ENCODE measurements at places on chromosomes 3 and 15.
A peak's percentile ranks its signal among the peaks of the same experiment; 100 is the strongest.

DNA sequence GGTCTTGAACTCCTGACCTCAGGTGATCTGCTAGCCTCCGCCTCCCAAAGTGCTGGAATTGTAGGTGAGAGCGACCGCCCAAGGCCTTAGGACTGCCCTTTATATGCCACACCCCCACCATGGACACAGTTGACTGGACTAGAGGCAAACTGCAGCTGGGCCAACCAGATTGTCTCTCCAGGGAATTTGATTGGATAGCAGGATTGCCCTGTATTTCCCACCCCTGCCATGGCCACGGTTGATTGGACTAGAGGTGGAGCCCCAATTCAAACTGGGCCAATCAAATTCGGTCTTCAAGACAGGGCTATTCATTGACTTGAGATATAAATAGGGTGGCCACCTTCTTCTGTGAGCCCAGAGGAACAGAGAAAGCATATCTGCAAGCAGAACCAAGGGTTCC, 6.9 kb upstream of the CLPX start:
- DNase-seq: no peak

DNA sequence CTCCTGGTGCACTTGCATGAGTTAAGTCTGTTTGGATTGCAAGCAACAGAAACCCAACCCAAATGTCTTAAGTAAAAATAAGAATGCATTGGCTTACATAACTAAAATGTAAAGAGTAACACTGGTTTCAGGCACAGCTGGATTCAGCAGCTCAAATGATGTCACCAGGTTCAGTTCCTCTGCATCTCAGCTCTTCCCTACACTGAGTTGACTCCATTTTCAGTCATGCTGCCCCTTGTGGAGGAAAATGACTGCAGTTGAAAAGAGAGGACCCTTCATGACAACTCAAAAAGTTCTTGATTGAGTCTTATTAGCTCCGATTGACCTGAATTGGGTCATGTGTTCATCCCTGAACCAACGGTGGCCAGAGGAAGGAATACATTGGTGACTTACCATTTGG, 138.5 kb upstream of the ABI3BP start:
- DNase-seq: no peak

- DNase-seq: no peak
Observed at GRCh38 chr3:27910456-27910855, 188.3 kb upstream of the EOMES start.

GRCh38 chr15:40323953-40324937, 753 bp downstream of the INAFM2 start:
- DNase-seq: peak; percentile 26

- no peak for DNase-seq
Observed at GRCh38 chr15:58019503-58020376, 45.8 kb downstream of the ALDH1A2 start.

DNA sequence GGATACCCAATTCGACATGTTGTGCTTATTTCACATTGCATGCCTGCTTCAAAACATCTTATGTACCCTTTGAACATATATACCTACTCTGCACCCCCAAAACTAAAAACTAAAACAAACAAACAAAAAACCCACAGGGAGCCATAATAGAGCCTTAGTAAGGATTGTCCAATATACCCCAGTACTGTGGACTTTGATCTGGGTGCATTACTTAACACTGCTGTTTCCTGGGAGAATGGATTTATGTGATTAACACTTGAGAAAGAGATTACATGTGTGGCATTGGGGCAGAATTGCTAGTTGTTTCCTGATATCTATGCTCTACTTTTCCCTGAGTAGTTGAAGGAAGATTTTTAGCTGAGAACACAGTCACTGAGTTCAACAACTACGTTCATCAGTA, 583.4 kb upstream of the ROBO1 start:
- no peak for DNase-seq

- DNase-seq: no peak
Observed at GRCh38 chr15:35514759-35515158, 31.2 kb downstream of the DPH6 start.

GRCh38 chr15:66685638-66686150, 16.3 kb upstream of the SMAD6 start:
- no peak for DNase-seq

DNA sequence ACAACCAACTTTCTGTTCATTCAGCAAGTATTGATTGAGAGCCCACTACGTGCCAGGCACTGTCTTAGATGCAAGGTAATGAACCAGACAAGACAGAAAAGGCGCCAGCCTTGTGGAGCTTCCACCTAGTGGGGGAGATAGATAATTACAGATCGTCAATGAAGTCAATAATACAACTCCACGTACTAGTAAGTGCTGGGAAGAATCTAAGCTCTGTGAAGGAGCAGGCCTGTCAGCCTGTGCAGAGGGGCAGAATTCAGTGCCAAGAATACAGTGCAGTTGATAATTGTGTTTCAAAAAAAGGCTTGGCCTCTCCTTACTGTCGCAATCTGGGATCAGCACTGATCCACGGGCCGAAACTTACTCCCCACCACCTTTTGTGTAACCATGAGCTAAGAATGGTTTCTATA, 186.3 kb downstream of the FEZF2 start:
- DNase-seq: no peak

DNA sequence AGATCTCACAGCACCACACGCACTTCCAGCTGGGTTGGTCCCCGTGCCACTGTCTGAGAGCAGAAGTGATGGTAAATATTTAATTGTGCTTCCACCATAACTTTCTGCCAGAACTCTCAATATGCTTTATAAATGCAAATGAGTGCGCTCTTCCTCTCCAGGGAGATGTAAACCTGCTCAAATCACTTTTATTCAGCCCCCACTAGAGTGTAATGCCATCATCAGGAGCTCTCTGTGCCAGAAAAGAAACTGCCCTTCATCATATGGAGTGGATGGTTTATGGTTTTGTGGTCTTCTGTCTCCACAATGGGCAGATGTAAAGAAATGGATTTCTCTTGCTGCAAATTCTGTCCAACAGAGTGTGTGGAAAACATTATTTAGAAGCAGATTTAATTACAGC, 127.0 kb downstream of the EPHB1 start:
- DNase-seq: no peak

DNA sequence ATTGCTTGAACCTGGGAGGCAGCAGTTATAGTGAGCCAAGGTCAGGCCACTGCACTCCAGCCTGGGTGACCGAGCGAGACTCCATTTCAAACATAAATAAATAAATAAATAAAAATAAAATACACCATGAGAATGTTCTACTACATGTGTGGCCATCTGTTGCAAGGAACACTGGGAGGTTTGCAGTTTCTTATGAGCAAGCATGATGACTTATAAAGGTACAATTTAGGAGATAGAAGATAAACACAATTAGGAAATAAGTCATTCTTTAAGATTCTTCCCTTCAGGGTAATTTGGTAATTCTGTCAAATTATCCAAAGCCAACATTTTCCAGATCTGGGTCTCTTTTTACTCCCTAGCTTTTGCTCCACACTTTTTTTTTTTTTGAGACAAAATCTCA, 13.4 kb downstream of the HTR3C start:
- DNase-seq: no peak

DNA sequence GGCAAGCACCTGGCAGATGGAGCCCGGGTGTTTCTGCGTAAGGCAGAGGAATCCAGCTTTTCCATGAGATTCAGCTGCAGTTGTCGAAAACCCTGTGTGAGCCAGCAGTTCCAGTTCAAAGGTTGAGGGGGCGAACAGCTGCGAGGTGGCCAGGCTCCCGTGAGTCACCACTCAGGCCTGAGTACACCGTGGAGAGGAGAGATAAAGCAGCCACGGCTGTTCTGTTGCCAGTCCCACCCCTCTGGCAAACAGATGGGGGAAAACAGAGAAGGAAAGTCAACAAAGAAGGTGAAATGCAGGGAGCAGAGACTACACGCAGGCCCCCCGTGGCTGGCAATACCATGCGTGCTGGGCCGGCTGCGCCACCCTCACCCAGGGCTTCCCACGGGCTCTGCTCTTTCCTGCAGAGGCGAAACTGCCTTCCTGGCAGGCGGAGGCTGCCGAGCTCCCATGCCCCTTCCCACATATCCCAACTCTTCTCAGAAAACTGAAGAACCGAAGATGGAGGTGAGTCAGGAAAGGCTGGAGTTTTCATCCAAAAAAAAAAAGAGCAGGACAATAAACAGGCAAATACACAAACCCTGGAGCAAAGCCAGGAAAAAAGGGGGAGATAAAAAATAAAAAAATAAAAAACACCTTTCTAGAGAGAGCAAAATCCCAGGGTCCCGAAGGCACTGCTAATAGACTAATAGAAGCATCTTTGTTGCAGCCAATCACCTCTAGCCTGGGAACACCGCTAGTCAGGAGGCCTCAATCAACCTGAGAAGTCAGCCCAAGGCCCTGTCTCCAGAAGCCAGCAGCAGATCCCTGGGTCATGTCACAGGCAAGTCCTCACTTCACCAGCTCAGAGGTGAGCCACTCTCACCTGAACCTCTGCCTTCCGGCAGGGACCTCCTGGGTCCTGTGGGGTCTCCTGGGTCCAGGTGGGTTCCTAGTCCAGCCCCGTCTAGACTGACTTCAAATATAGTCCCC, 37.7 kb downstream of the FAM174B start:
- DNase-seq: no peak

GRCh38 chr3:140726066-140726465, 48.2 kb downstream of the TRIM42 start:
- DNase-seq: no peak

DNA sequence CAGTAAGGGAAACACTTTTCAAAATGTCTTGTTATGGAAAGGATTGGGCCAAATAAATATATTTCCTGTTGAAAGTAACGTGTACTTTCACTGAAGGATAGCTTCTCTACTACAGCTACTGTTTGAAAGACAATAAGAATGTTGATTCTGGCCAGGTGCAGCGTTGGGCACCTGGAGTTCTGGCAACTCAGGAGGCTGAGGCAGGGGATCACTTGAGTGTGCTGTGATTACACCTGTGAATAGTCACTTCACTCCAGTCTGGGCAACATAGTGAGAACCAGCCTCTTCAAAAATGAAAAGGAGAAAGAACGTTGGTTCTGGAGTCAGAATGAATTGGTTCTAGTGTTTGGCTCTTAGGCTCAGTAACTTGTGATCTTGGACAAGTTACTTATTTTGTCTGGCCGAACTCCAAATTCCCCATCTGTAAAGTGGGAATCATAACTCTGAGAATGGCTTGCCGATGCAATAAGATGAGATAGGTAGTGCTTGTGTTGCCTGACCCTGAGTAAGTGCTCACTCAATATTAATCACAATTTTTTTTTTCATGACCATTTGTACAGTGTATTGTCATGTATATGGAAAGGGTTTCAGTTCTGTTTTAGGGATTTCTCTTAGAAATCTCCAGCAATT, 310.8 kb downstream of the PTPRG start:
- no peak for DNase-seq

GRCh38 chr15:89893027-89893426, 767 bp downstream of the AP3S2 start:
- no peak for DNase-seq

- no peak for DNase-seq
Observed at GRCh38 chr15:49379996-49380395, 43.0 kb upstream of the FGF7 start.

GRCh38 chr15:80507638-80508316, 103.6 kb downstream of the ARNT2 start:
- no peak for DNase-seq

DNA sequence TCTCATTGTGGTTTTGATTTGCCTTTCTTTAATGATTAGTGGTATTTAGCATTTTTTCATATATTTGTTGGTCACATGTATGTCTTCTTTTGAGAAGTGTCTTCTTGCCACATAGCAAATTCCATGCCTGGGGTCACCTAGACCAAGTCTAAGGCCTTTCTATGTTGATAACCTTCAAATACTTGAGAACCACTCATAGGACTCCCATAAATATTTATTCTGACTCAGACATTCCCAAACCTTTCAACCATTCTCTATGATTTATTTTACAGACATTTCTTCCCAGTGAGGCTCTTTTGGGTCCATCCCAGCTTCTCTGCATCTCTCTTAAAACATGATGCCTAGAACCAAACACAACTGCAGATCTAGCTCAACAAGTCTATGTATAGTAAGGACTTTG, 69.2 kb downstream of the ATP8B4 start:
- DNase-seq: no peak

- DNase-seq: no peak
Observed at GRCh38 chr15:90266061-90266431, 574 bp downstream of the NGRN start.

- no peak for DNase-seq
Observed at GRCh38 chr15:31206386-31207181, 105.1 kb upstream of the TRPM1 start.

DNA sequence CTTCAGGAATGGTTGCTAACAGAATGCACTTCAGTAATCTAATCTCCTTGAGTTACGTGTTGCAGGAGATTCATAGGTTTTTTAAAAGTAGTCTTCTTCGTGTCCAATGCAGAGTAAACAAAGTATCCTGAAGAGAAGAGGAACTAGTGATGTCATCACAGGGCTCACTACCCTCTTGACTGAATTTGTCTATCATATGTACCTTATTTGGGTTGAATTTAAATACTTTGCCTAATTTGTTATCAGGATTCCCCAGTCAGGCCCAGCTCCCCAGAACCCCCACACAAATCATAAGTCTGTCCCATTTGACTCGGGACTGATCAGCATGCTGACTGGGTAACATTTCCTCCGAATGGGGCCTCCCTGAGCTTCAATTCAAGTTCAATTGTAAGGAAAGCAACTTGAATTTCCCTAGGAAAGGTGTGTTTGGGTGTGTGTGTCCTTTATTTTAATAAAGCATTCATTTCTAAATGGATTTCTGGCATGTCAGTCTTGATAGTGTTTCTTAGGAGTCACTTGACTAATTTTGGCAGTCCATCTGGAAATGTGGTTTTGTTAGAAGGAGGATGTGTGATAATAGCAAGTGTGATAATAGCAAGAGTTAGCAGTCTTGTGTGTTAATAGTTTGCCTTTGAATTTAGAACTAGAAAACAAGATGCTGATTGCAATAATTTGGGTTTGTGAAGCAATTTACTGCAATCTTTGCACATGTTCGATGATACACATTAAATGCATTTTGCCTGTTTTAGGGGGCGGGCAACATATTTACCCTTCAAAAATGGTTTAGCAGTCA, 21.9 kb downstream of the OXNAD1 start:
- DNase-seq: no peak

- no peak for DNase-seq
Observed at GRCh38 chr15:80531796-80532195, 127.6 kb downstream of the ARNT2 start.

DNA sequence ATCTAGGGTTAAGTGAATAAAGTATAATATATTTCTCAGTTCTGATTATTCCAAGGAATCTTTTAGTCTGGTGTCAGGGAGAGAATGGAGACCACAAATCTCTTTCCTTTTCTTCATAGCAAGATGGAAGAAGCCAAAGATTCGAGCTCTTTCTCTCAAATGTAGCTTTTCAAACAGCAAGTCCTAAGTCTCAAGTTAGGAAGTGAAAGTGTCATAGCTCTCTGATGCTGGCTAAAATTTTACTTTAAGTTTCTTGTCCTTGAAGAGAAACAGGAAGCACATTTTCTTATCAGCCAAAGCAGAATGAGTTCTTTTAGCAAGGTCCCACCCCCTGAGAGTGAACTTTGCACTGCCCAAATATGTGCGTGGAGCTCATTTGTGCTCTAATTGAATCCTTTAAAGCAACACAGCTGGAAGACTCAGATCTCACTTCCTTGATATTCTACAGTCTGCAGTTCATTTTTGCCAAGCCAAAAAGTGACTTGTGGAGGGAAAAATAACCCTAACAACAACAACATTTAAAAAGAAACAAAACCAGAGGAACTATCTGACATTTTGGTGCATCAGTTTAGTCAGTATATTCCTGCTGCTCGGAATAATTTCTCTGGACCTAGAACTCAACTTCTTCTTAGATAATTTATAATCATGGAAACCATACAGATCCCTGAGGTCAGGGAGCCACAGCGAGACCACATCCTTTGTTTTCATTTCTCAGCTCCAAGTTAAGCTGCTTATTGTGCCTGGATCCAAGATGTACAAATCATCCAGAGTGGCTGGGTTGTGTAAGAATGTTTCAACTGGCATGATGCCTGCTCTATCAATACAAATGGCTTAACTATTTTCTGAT, 238.7 kb upstream of the P2RY1 start:
- DNase-seq: peak; percentile 69

Measured in naive B cell (primary cell).